ENCODE measurements at places on chromosomes 2 and 18. TPM values are rescaled to one million over a fixed set of nuclear protein-coding genes. Genes with fewer than 3 reads are reported as not detected.

The CHRNA1 gene
- total RNA-seq, result not detected

The KCNK3 gene
- total RNA-seq, result 0.16 TPM

The POMC gene
- 5.6 TPM for total RNA-seq

The NTSR2 gene
- not detected for total RNA-seq

The ZC3H8 gene
- total RNA-seq, result 32.0 TPM

The ACP1 gene
- 132 TPM for total RNA-seq

The BABAM2 gene
- 45.9 TPM for total RNA-seq

The XDH gene
- not detected for total RNA-seq

The RGPD3 gene
- total RNA-seq, result 0.32 TPM

The YIPF4 gene
- total RNA-seq, result 36.2 TPM

The CD8B gene
- total RNA-seq, result 38.7 TPM

The DAW1 gene
- not detected for total RNA-seq

All from activated T-cell treated with anti-CD3 and anti-CD28 coated beads, Interleukin-2, amount 50 U/mL, for 4 hours (primary cell).